ENCODE measurements at places on chromosomes 11 and 22.

DNA sequence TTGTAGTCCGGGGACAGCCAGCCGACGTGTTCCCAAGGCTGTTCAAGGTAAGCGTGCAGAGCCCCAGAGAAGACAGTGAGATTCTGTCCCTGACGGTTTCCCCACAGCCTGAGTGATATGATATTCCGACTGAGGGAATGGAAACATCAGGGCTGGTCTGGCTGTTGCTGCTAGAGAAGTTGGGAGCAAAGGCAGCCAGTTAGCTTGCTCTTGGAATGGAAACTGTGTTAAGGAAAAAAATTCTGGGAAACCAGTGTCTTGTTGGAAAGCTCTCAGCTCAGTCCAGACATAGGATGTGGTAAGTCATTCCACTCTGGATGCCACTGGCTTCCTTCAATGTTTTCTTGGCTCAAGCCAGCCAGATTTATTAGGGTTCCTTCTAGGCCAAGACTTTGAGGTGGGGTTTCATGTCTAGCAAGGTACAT, 8.8 kb downstream of the CRY2 start:
- no peak for DNase-seq

GRCh38 chr11:46364056-46364455, 16.8 kb downstream of the DGKZ start:
- no peak for DNase-seq

DNA sequence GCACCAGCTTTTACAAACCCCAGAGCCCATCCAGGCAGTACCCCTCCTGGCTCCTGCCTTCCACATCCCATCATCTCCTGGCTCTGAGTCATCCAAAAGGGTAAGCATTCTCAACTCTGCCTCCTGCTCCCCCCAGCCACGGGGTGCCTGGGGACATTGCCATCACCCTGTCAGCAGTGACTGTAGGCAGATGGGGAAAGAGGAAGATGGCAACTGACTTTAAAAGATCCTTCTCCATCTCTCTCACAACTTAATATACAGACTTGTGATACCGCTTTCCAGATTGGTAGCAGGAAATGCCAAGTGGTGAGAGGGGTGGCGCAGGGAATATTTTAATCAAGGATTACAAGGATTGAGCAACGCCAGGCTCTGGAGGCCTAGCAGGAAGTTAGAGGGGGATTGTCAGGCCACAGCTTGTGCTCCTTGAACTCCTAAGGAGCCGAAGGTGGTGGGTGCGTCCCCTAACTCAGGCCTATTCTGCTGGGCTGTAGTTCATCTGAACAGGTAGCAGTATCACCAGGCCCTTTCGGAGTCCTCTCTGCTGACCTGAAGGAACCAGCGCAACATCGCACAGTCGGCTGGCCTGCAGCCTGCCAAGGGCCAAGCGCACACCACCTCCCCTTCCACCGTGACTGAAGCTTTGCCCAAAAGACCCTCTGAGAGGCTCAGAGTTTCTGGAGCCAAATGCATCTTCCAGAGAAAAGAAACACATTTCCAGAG, 83.3 kb downstream of the ZC3H12C start:
- DNase-seq: no peak

- no peak for DNase-seq
Measured at GRCh38 chr11:14668731-14669301, 25.2 kb downstream of the PDE3B start.

- DNase-seq: no peak
Measured at GRCh38 chr11:72831521-72832300, 17.5 kb downstream of the ATG16L2 start.

- no peak for DNase-seq
Measured at GRCh38 chr11:114068327-114068726, 8.8 kb downstream of the ZBTB16 start.

- DNase-seq: no peak
Measured at GRCh38 chr11:23974601-23975000, 522.3 kb upstream of the LUZP2 start.

DNA sequence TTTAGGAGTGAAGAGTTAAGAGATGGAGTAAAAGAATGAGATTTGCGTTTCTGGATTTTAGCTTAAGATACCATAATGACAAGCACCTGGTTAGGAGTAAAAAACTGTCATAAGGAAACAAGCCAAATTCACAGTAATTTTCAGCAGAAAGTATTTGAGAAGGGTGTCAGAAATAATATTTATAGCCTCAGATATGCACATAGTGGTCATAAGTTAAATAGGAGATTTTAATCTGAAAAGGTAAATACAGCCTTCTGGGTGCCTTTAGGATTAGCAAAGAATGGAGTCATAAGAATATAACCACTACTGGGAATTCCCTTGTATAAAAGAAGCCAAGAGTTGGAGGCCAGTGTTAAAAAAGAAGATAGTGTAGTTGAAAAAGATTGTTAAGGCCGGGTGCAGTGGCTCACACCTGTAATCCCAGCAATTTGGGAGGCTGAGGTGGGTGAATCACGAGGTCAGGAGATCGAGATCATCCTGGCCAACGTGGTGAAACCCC, 160.1 kb downstream of the SWAP70 start:
- no peak for DNase-seq

- DNase-seq: no peak
Measured at GRCh38 chr22:44468973-44469372, 29.1 kb downstream of the RTL6 start.

GRCh38 chr11:6693342-6694228, 10.4 kb upstream of the MRPL17 start:
- DNase-seq: peak; percentile 76

- no peak for DNase-seq
Measured at GRCh38 chr22:30046716-30047363, 33.4 kb upstream of the HORMAD2 start.

GRCh38 chr11:64071849-64072248, 36.1 kb downstream of the FLRT1 start:
- DNase-seq: no peak

DNA sequence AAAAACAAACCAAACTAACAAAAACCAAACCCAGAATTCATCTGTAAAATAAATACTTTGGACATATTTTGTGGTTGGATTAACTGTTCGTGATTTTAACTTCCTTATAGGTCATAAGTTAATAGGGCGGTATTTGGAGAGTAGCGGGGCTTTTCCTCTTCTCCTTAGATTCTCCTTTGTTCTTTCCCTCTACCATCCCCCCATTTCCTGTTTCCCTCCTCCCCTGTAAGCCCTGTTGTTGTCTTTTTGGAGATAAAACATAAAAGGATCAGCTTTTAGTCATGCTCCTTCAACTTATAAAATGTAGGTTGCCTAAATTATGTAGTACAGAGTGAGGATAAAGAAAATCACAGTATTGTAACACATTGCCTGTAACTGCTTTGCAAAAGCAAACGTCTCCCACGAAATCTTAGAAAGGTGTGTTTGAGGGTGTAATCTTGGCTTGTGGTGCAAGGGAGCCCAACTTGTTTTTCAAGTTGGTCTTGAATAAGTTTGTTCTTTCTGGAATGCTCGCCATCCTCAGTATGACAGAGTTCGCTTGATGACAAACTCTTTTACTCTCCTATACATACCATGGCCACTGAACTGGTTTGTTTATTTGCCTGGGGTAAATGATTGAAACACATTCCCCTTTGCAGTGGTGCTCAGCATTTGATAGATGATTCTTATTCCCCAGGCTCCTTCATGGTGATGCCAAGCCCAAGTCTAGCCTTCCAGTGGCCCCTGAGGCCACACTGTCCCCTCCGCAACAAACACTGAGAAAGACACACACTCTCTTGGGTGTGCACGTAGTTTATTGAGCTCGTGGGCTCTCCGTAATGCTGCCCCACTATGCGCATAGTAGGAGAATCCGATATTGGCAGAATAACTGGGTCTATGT, 49.4 kb downstream of the TEAD1 start:
- no peak for DNase-seq

DNA sequence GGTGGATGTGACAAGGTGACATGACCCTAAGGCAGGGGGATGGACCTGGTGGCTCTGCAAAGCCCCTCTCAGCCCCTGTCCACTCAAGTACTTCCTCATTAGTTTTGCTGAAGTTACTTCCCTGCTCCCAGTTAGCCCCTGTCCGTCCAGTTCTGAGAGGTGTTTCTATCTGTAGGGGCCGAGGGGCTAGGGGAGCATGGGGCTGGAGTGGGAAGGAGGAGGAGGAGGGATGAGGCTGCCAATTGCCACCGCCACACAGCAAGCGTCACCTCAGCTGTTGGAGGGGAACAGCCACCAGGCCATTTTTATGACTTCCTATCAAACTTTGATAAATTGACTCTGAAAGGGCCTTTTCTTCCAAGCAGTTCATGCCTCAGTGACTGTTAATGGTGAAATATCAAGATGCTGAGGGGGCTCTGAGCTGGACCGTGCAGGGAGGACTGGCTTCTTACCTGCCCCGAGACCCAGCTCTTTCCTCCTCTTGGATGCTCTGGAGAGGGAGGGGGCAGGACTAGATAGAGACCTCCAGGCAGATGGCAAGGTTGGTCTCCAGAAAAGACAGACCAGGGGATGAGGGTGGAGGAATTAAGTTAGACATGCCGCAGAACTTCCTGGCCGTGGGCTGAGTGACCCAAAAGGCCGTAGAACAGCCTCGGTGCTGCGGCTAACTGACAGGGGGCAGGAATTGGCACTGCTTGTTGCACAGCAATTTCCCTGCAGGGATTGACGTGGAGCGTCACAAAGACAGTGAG, 137.0 kb downstream of the ST3GAL4 start:
- no peak for DNase-seq

DNA sequence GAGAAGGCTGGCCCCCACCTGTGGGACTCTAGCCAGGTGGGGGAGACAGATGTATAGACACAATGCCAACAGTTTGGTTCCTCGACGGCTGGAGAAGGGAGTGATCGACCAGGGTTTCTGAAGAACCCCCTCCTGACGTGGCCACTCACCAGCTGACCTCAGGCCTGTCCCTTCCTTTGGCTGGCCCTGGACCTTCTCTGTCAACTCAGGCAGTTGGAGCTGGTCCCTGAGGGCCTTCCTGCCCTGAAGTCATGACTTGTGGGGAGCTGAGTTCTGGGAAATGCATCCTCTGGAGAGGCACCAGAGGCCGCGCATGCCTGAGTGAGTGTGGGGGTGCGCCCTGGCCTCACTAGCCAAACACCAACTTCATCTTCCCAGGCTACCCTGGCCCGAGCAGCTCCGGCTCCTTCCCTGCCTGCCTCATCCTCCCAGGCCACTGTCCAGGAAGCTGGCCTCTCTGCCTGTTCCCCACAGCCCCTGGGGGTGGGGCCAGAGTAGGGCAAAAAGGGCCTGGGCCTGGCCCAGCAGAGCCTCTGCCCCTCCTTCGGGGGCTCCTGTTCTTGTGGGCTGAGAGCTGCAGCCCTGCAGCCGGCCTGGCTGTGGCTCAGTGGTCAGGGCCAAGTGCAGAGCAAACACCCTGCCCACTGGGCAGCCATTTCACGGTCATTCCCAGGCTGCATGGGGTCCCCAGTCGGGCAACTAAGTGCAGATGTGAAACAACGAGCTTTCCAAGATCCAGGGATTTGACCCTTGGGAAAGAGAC, 23.6 kb downstream of the TXN2 start:
- no peak for DNase-seq

GRCh38 chr11:115083144-115083806, 404.9 kb downstream of the NXPE2 start:
- DNase-seq: no peak

- DNase-seq: no peak
Measured at GRCh38 chr11:74345420-74345819, 34.0 kb upstream of the P4HA3 start.

GRCh38 chr11:5923794-5924193, 18.3 kb upstream of the OR56A3 start:
- DNase-seq: no peak

GRCh38 chr11:2899080-2899783, 13.7 kb upstream of the CDKN1C start:
- no peak for DNase-seq

- DNase-seq: no peak
Measured at GRCh38 chr11:120068114-120068573, 69.8 kb downstream of the TRIM29 start.

DNA sequence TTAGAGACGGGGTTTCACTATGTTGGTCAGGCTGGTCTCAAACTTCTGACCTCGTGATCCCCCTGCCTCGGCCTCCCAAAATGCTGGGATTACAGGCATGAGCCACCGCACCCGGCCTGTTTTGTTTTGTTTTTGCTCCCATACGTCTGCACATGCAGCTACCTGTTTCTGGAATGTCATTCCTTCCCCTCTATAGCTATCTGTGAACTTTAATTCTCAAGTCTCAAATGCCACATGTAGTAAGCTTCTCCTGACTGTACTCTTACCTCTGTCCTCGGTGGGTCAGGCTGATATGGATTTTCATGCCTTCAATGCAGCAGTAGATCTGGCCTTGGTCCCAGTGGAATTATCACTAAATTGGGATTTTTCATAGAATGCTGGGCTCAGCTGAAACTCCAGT, 12.4 kb upstream of the SWAP70 start:
- DNase-seq: no peak

- DNase-seq: no peak
Measured at GRCh38 chr22:46710806-46711205, 27.2 kb downstream of the CERK start.

DNA sequence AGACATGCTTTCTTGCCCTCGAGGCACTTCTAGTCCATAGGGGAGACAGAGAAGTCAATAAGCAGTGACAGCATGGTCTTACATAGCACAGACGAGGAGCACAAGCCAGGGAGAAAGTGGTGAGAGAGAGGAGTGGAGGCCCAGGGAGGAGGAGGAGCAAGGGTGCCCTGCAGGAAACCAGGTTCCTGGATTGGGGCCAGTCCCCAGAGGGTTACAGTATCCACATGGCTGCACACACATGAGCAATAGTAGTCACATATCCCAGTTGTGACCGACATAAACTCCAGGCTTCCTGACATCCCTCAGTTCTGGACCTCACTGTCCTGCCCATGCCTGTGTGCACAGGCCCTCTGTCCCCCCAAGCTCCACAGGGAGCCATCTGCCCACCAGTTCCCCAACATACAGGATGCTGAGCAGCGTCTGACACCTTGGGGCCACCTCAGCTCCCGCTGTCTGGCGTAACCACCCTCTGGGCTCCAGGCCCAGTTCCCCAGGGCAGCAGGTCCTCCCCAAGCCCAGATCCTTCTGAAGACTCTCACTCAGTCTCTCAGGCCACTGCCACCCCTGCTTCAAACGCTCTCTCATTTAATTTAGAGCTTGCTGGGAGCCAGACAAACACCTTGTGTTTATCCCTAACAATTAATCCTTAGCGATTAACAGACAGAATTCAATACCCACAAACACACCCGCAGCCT, 53.7 kb downstream of the DSCAML1 start:
- DNase-seq: no peak

DNA sequence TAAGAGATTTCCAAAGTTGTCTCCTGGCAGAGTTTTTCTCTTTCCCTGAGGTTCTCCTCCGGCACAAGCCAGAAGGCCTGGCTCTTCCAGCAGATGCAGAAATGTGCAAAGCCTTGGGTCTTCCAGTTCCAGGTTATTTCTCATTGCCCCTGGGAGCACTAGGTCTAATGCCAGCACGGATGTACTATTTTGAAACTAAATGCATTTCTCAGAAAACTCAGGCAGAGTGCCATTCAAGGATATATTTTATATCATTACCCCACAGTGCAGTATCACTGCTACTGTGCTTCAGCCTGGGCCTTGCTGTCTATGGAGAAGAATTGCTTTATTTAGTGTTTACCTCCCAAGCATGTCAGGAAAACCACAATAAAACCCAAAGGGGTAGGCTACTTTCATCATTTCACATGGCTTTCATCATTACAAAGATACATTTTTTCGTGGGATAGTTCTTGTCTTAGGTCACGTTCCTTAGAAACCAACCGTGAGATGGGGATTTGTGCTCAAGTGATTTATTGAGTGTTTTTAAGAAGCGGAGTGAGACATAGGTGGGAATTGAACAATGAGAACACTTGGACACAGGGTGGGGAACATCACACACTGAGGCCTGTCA, 22.4 kb upstream of the FZD4 start:
- no peak for DNase-seq

GRCh38 chr22:27788500-27789288, 12.9 kb downstream of the MN1 start:
- DNase-seq: no peak

Measured in skeletal muscle cell (primary cell).